ENCODE measurements at places on chromosomes 16 and 17.

- DNase-seq, result no peak
Observed at GRCh38 chr16:51545951-51546350, 394.9 kb upstream of the SALL1 start.

- DNase-seq, result no peak
Observed at GRCh38 chr16:65312071-65312470, 190.2 kb upstream of the CDH11 start.

GRCh38 chr17:64332502-64332901 is 58.2 kb downstream of the PECAM1 start:
- no peak for DNase-seq

- no peak for DNase-seq
Observed at GRCh38 chr17:17377071-17377967, 74.1 kb downstream of the NT5M start.

DNA sequence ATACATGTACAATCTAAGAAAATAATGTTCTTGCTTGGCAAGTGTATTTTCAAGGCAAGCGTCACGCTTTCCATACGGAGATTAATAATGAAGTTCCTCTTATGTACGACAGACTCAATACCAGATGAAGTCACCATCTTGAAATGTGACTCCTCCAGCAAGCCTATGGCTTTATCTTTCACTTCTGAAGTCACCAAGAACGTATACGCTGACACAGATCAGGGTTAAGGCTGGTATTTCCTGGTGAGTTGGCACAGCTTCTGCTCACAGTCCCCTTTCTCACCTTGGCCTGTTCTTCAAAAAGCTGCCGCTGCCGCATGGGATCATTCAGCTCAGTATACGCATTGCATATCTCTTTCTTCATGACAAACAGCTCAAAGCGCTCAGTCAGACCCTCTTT is 6.1 kb upstream of the ADAT1 start:
- no peak for DNase-seq

GRCh38 chr17:47804461-47804860 is 17.1 kb downstream of the OSBPL7 start:
- no peak for DNase-seq

GRCh38 chr17:65586899-65587298 is 25.5 kb upstream of the AXIN2 start:
- no peak for DNase-seq

- DNase-seq, result no peak
Observed at GRCh38 chr16:47779201-47780016, 318.3 kb downstream of the PHKB start.

DNA sequence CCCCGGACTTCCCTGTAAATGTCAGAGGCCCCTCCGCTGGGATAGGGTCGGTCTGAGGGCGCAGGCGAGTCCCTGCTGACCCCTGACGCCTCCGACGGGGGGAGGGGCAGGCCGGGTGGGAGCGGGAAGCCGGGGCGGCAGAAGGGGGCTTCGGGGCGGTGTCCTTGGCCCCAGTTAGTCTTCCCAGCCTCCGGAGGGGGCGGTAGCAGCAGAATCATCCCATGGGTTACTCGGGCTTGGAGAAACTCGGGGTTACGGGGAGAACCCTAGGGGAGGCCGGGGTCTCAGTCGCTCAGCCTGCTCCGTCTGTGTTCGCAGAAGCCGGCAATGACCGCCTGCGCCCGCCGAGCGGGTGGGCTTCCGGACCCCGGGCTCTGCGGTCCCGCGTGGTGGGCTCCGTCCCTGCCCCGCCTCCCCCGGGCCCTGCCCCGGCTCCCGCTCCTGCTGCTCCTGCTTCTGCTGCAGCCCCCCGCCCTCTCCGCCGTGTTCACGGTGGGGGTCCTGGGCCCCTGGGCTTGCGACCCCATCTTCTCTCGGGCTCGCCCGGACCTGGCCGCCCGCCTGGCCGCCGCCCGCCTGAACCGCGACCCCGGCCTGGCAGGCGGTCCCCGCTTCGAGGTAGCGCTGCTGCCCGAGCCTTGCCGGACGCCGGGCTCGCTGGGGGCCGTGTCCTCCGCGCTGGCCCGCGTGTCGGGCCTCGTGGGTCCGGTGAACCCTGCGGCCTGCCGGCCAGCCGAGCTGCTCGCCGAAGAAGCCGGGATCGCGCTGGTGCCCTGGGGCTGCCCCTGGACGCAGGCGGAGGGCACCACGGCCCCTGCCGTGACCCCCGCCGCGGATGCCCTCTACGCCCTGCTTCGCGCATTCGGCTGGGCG is 542 bp downstream of the GUCY2D start:
- no peak for DNase-seq

- no peak for DNase-seq
Observed at GRCh38 chr17:40086150-40087044, 14.0 kb downstream of the NR1D1 start.

- no peak for DNase-seq
Observed at GRCh38 chr17:47295037-47295873, 28.5 kb upstream of the EFCAB13 start.

DNA sequence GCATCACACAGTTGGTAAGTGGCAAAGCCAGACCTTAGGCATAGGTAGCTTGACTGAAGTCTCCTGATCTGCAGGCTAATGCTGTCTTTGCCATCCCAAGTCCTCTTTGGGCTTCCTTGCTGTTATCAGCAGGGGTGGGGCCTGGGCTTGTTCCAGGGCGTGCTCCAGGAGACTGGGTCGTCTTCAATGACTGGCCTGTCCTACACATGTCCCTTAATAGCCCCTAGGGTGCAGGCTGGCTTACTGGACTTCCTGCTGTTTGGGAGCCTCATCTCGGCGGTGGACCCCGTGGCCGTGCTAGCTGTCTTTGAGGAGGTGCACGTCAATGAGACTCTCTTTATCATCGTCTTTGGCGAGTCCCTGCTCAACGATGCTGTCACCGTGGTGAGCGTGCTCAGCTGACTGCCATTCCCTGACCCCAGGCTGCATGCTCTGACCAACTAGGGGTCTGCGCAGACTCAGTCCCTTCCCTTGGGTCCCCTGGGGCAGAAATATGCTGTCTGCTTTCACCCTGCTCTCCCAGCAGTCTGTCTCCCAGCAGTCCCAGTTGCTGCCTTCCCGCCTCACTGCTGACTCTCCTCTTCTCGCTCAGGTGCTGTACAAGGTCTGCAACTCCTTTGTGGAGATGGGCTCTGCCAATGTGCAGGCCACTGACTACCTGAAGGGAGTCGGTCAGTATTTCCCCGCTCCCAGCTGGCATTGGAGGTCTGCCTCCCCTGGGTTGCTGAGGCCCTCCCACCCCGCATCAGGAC is 6.2 kb downstream of the SLC9A5 start:
- DNase-seq, result no peak

DNA sequence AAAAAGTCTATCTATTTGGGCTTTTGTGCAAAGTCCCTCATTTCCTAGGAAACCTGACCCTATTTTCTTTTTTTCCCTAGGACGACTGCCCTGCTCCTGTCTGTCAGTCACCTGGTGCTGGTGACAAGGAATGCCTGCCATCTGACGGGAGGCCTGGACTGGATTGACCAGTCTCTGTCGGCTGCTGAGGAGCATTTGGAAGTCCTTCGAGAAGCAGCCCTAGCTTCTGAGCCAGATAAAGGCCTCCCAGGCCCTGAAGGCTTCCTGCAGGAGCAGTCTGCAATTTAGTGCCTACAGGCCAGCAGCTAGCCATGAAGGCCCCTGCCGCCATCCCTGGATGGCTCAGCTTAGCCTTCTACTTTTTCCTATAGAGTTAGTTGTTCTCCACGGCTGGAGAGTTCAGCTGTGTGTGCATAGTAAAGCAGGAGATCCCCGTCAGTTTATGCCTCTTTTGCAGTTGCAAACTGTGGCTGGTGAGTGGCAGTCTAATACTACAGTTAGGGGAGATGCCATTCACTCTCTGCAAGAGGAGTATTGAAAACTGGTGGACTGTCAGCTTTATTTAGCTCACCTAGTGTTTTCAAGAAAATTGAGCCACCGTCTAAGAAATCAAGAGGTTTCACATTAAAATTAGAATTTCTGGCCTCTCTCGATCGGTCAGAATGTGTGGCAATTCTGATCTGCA is 12.9 kb downstream of the TMEM98 start:
- no peak for DNase-seq

DNA sequence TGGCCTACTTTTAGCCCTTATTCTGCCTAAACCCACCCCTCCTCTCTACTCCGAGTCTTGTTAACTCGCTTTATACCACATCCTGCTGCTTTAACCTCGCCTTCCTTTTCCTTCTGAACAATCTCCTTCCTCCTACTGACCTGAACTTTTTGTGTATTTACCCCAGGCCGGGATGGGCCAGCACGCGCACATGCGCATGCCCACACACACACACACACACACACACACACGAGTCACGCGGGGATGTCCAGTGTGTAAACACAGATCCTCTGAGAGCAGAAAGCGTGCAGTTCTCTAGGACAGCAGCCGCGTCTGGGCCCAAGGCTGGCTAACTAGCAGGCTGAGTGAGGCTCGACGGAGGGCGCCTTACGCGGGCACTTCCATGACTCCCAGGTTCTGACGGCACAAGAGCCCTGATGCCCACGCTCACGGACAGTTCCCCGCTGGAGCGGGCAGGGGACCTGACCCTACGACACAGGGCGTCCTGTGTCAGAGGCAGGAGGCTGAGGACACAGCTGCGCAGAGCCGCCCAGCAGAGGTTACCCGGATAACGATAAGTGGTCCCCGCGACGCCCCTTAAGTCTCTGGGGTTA is 610 bp downstream of the PIK3R5 start:
- no peak for DNase-seq

DNA sequence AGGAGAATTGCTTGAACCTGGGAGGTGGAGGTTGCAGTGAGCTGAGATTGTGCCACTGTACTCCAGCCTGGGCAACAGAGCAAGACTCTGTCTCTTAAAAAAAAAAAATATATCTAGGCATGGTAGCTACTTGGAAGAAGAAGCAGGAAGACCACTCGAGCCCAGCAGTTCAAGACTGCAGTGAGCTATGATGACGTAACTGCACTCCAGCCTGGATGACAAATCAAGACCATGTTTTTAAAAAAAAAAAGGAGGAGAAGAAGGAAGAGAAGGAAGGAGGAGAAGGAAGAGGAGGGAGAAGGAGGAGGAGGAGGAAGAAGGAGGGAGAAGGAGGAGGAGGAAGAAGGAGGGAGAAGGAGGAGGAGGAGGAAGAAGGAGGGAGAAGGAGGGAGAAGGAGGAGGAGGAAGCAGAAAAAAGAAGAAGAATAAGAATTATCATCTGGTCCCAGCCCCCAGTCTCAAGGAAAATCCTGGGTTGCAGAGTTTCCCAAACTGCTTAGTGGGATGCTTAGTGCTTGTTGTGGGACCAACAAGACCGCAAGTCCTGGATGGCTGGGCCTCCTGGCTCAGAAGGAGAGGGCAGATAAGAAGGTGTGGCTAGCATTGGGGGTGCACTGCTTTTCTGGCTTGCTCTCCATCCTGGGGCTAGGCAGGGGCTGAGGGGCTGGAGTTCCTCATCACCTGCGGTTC is 3.7 kb upstream of the DRC7 start:
- no peak for DNase-seq

GRCh38 chr16:82653550-82654511 is 27.1 kb downstream of the CDH13 start:
- DNase-seq, result no peak

- no peak for DNase-seq
Observed at GRCh38 chr17:49842371-49842770, 5.5 kb downstream of the TAC4 start.

- no peak for DNase-seq
Observed at GRCh38 chr16:1458977-1459341, 14.6 kb upstream of the CCDC154 start.

DNA sequence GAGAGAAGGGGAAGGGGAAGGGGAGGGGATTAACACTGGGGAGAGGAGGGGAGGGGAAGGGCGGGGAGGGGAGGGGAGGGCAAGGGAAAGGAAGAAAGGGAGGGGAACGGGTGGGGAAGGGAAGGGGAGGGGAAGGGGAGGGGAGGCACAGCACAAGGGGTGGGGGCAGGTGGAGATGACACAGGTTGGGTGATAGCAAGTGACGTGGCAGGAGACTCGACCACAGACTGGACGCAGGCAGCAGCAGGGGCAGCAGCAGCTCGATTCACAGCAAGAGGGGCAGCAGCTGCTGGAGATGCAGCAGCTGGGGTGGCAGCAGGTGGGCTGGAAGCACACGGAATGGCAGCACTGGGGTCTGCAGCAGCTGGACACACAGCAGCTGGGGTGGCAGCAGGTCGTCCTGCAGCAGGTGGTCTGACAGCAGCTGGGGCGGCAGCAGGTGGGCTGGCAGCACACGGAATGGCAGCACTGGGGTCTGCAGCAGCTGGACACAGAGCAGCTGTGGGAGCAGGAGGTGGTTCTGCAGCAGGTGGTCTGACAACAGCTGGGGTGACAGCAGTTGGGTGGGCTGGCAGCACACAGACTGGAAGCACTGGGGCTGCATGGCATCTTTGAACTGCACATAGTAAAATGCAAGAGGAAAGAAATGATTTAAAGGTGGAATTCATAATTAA is at the start of gene KRTAP4-16:
Gene KRTAP4-16, minus strand, starts transcription at position 624 of the 674 bp plus-strand sequence. Its CDS starts 0 bp downstream, at position 624.
- no peak for DNase-seq

- DNase-seq, result no peak
Observed at GRCh38 chr17:19911033-19911432, 43.3 kb upstream of the ULK2 start.

DNA sequence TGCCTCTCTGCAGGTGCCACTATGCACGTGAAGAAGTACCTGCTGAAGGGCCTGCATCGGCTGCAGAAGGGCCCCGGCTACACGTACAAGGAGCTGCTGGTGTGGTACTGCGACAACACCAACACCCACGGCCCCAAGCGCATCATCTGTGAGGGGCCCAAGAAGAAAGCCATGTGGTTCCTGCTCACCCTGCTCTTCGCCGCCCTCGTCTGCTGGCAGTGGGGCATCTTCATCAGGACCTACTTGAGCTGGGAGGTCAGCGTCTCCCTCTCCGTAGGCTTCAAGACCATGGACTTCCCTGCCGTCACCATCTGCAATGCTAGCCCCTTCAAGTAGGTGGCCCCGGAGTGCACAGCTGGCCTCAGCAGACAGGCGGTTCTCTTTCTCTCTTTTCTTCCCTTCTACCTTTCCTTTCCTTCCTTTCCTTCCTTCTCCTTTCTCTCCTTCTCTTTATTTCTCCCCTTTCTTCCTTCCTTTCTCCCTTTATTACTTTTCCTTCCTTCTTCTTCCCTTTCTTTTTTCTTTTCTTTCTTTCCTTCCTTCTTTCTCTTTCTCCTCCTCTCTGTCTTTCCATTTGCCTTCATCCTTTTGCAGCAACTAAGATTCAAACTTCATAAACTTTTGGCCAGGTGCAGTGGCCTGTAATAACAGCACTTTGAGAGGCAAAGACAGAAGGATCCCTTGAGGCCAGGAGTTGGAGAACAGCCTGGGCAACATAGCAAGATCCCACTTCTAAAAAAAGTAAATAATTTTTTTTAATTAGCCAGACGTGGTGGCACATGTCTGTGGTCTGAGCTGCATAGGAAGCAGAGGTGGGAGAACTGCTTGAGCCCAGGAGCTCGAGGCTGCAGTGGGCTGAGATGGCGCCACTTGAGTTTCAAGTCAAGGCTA is 46.7 kb downstream of the SCNN1B start:
- no peak for DNase-seq

DNA sequence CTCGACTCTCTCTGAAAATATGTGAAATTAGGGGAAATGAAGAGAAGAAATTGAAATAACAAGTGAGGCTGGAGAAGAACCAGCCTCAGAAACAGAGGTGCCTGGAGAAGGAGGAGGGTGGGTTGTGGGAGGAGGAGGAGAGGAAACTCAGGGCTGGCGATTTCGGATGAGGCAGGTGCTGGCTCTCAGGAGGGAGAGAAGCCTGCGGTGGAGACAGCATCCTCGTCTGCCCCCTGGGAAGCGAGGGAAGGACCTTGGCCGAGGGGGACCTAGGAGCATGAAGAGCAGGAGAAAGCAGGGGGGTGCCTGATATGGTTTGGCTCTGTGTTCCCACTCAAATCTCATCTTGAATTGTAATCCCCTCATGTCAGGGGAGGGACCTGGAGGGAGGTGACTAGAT is 264.7 kb upstream of the TNRC6C start:
- DNase-seq, result no peak

All from esophagus squamous epithelium (tissue), 5 donors.